ENCODE measurements at places on chromosomes 5 and 9. TPM values are rescaled to one million over a fixed set of nuclear protein-coding genes. Genes with fewer than 3 reads are reported as not detected.

DNA sequence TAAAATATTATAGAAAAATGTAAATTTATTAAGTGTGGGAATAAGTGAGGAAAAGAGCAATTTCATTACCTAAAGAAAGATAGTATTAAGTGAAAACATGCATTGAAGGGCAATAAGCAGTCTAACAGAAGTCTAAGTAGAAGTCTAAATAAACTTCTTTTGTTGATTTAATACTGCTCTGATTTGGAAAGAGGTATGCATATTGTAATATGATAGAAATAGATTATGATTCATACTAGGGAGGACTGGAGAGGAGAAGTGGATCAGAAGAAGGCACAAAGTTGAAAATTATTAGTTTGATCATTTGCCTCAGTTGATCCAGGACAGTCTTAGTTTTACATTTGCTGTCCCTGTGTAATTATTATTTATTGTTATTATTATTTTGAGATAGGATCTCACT lies 6.6 kb upstream of the ERBIN start:
- H3K27me3 ChIP-seq = no peaks in the 10 kb centered on the region
- no peak overlapping the region for H3K27ac ChIP-seq
- DNase-seq = no peak
- H3K4me3 ChIP-seq = no peak overlapping the region

DNA sequence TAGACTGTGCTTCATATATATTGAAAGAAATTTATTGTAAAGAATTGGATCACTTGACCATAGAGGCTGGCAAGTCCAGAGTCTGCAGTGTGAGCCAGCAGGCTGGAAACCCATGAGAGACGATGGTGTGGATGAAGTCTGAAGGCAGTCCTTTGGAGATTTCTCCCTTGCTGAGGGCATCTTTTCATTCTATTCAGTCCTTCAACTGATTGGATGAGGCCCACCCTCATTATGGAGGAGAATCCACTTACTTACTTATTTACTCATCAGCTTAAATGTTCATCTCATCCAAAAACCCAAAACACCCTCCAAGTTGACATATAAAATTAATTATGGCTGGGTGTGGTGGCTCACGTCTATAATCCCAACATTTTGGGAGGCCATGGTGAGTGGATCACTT lies 62.1 kb downstream of the MCTP1 start:
- no peak for DNase-seq
- H3K4me1 ChIP-seq = no peaks in the 10 kb centered on the region
- H3K36me3 ChIP-seq = no peaks in the 10 kb centered on the region
- no peak overlapping the region for H3K4me3 ChIP-seq
- no peaks in the 10 kb centered on the region for H3K27me3 ChIP-seq
- no peak overlapping the region for H3K27ac ChIP-seq

- no peaks in the 10 kb centered on the region for H3K4me1 ChIP-seq
- H3K36me3 ChIP-seq = no peaks in the 10 kb centered on the region
- DNase-seq = no peak
These were observed 16.9 kb upstream of the SLC36A3 start for GRCh38 chr5:151320481-151320880.

- H3K4me3 ChIP-seq = no peak overlapping the region
- H3K27ac ChIP-seq = no peak overlapping the region
- H3K36me3 ChIP-seq = peaks cover 9% of the 10 kb centered on the region
- H3K4me1 ChIP-seq = peaks cover 5% of the 10 kb centered on the region
These were observed 56.1 kb downstream of the TTLL11 start for GRCh38 chr9:122036988-122037387.

GRCh38 chr9:38130724-38131123 lies 61.7 kb upstream of the SHB start:
- peak; percentile 28 for DNase-seq
- H3K27me3 ChIP-seq = no peaks in the 10 kb centered on the region
- H3K27ac ChIP-seq = no peak overlapping the region
- H3K4me1 ChIP-seq = no peaks in the 10 kb centered on the region

DNA sequence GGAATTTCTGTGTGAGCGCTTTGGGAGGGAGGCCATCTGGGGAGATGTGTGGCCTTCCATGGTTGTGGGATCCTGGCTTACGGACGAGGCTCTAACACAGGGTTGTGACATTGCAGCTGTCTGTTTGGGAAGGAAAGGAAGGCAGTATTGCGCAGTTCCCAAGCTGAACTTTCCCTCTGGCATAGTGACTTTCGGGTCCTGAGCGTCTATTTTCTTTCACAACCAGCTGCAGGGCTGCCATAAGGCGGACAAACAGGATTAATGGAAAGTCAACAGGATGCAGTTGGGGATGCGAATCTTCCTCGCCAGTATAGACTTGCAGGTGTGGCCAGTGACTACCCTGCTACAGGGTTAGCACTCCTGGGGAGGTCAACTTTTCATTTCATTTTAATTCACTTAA lies 25.9 kb downstream of the CCT5 start:
- H3K4me1 ChIP-seq = no peaks in the 10 kb centered on the region
- H3K4me3 ChIP-seq = no peak overlapping the region
- no peaks in the 10 kb centered on the region for H3K27me3 ChIP-seq
- H3K27ac ChIP-seq = no peak overlapping the region

GRCh38 chr9:111598733-111599091 lies 735 bp downstream of the PTGR1 start:
- DNase-seq = peak; percentile 70
- H3K27me3 ChIP-seq = no peaks in the 10 kb centered on the region
- peak overlapping the region; percentile 89 for H3K4me3 ChIP-seq
- H3K27ac ChIP-seq = peak overlapping the region; percentile 94
- no peaks in the 10 kb centered on the region for H3K4me1 ChIP-seq

DNA sequence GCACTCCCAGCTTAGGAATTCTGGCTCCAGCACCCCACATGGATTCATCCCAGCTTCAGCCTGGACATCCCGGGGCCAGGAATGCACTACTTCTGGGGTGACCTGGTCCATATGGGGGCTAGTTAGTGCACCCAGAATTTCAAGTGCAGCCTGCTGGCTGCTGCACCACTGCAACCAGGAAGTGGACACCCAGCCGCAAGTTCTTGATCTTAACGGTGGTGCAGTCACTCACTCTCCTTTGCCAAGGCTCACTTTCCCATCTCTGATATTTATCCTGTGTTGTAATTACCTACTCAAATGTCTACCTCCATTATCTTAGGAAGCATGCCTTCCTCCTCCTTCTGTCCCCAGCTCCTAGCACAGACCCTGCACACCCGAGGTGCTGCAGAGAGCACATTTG lies 26.2 kb upstream of the RAB14 start:
- no peaks in the 10 kb centered on the region for H3K27me3 ChIP-seq
- H3K27ac ChIP-seq = no peak overlapping the region
- H3K36me3 ChIP-seq = no peaks in the 10 kb centered on the region

- no peak overlapping the region for H3K27ac ChIP-seq
- H3K36me3 ChIP-seq = no peaks in the 10 kb centered on the region
- H3K27me3 ChIP-seq = no peaks in the 10 kb centered on the region
- DNase-seq = no peak
- peaks cover 21% of the 10 kb centered on the region for H3K4me1 ChIP-seq
These were observed 351.5 kb downstream of the BNC2 start for GRCh38 chr9:16519001-16519400.

GRCh38 chr9:14690948-14691730 lies 2.1 kb downstream of the ZDHHC21 start:
- no peak for DNase-seq
- H3K36me3 ChIP-seq = peaks cover 16% of the 10 kb centered on the region
- H3K4me1 ChIP-seq = peaks cover 31% of the 10 kb centered on the region
- peak overlapping the region; percentile 49 for H3K27ac ChIP-seq

- no peak overlapping the region for H3K4me3 ChIP-seq
- H3K4me1 ChIP-seq = peaks cover 58% of the 10 kb centered on the region
- H3K27me3 ChIP-seq = no peaks in the 10 kb centered on the region
These were observed 52.5 kb downstream of the PFDN1 start for GRCh38 chr5:140250386-140250785.

GRCh38 chr5:92378966-92379611 lies 996.0 kb upstream of the ARRDC3 start:
- no peak overlapping the region for H3K27ac ChIP-seq
- DNase-seq = no peak
- H3K36me3 ChIP-seq = no peaks in the 10 kb centered on the region
- no peaks in the 10 kb centered on the region for H3K27me3 ChIP-seq

GRCh38 chr5:150143350-150144245 lies 12.0 kb downstream of the PDGFRB start:
- H3K36me3 ChIP-seq = no peaks in the 10 kb centered on the region
- H3K4me3 ChIP-seq = peak overlapping the region; percentile 16
- H3K27me3 ChIP-seq = no peaks in the 10 kb centered on the region
- H3K4me1 ChIP-seq = peaks cover 53% of the 10 kb centered on the region
- H3K27ac ChIP-seq = peak overlapping the region; percentile 78

Gene NUP214
- 52.2 TPM for total RNA-seq

Gene ANKRD33B
- 6.1 TPM for total RNA-seq

Gene NR2F1-AS1
- total RNA-seq = 16.2 TPM

Gene HBEGF
- total RNA-seq = 44.3 TPM

Gene TLX3
- not detected for total RNA-seq

Gene CCDC192
- total RNA-seq = not detected

Gene PFN3
- not detected for total RNA-seq

Gene KCNMB1
- total RNA-seq = 1.5 TPM

Data from upper lobe of right lung (tissue), 1 donor.